ENCODE measurements at places on chromosomes 2 and 18.

DNA sequence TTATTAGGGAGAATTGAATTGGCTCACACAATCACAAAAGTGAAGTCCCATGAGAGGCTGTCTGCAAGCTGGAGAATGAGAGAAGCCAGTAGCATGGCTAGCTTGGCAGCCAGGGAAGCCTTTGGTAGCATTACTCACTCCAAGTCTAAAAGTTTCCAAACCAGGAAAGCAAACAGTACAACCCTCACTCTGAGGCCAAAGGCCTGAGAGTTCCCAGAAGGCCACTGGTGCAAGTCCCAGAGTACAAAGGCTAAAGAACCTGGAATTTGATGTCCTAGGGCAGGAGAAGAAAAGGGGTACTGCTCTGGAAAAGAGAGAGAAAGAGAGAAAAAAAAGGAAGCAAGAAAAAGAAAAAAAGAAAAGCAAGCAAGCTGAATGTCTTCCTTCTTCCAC, 318.2 kb downstream of the RND3 start:
- DNase-seq, result no peak

GRCh38 chr2:186307871-186308270, 178.2 kb upstream of the ZC3H15 start:
- DNase-seq, result no peak

DNA sequence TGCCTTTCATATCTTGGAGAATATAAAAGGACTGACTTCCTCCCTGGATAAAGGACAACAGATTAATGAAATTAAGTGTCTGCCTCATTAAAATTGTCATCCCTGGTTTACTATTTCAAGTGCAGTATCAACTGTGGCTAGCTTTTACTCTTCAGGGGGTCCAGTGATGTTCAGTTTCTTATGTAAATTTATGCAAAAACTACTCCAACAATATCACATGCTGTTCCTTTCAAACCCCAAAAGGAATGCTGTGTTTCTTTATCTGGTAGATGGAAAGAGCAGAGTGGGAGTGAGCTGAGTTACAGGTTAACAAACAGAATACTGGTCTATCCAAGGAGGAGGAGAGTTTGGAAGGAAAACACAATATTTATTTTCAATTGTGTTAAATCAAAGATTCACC, 283.7 kb upstream of the VWC2L start:
- no peak for DNase-seq

- no peak for DNase-seq
These were observed 10.9 kb upstream of the SGPP2 start for GRCh38 chr2:222413295-222413911.

GRCh38 chr18:46411867-46412690, 244.9 kb downstream of the LOXHD1 start:
- no peak for DNase-seq

DNA sequence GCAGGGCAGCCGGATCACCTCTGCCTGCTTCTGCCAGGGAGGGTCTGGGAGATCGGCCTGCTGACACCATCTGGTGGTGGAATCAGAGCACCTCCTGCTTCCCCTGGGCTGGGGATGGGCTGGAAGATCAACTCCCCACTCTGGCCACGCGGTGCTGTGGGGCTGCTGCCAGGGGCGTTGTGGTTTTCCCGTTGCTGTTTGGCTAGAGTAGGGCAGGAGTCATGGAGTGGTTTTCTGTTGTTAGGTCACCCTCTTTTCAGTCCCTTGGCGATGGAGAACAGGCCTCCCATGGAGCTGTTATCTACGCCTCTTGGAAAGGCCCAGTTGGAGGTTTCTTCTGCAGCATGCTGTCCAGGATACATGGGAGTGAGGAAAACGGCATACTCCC, 15.2 kb downstream of the BCL2L11 start:
- no peak for DNase-seq

DNA sequence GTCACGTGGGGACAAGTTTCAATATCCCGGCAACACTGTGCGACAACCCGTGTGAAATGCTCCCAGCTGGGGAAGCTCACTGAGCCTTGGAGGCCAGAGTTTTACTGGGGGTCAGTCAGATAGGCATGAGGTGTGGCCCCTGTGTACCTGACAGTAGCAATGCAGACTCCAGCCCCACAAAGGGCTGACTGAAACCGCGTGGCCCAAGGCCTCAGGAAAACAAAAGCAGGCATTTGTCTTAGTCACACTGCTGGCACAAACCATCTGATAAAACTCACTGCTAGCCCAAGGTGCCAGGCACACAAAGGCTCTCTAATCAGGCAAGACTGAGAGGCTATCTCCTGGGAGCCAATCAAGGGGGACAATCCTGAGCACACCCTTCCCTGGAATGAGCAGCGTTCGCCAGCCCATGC, 786.6 kb upstream of the RAB6C start:
- DNase-seq, result no peak

DNA sequence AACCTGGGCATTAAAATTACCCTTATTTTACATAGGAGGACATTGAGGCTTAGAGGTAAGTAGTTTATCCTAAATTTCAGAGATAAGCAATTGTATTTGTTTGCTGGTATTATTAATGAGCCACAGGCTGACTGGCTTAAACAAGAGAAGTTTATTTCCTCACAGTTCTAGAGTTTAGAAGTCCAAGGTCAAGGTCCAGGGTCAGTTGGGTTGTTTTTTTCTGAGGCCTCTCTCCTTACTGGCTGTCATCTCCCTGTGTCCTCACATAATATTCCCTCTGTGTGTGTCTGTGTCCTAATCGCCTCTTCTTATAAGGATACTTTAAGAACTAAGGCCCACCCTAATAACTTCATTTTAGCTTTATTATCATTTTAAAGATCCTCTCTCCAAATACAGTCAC, 294.9 kb upstream of the ATP5MC3 start:
- DNase-seq, result no peak

GRCh38 chr2:73205611-73206010, 3.2 kb downstream of the NOTO start:
- no peak for DNase-seq

- no peak for DNase-seq
These were observed 512.7 kb downstream of the CMPK2 start for GRCh38 chr2:6352906-6353515.

All from stimulated activated CD8-positive, alpha-beta memory T cell treated with anti-CD3 and anti-CD28 coated beads, Interleukin-7, amount 100 ng/mL, for 4 hours (primary cell).